Stimulated activated CD4-positive, alpha-beta T cell treated with anti-CD3 and anti-CD28 coated beads, Interleukin-2, amount 100 ng/mL, for 4 hours (primary cell): ENCODE measurements at places on chromosomes 3 and 15.

GRCh38 chr3:67384760-67385397, 269.5 kb downstream of the SUCLG2 start:
- peak; percentile 33 for DNase-seq

- DNase-seq = no peak
Observed at GRCh38 chr3:62873761-62874710, 1.2 kb downstream of the CADPS start.

- no peak for DNase-seq
Observed at GRCh38 chr3:42728668-42729364, 26.2 kb upstream of the HHATL start.

GRCh38 chr3:52023860-52024764, 28.4 kb upstream of the RPL29 start:
- no peak for DNase-seq

DNA sequence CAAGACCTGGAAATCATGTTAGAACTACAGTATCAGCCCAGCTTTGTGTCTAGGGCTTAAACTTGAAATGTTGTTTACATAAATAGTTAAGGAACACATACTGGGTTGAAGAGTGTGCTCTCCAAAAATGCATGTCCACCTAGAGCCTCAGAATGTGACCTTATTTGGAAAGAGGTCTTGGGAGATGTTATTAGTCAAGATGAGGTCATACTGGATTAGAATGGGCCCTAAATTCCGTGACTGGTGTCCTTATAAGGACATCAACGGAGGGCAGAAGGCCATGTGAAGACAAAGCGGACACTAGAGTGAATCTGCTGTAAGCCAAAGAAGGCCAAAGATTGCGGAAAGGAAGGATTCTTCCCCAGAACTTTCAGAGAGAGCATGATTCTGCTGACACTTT, 759.2 kb upstream of the CFAP20DC start:
- no peak for DNase-seq

GRCh38 chr3:17874636-17875035, 132.2 kb upstream of the TBC1D5 start:
- no peak for DNase-seq

GRCh38 chr3:118813472-118813871, 221.2 kb downstream of the IGSF11 start:
- no peak for DNase-seq

DNA sequence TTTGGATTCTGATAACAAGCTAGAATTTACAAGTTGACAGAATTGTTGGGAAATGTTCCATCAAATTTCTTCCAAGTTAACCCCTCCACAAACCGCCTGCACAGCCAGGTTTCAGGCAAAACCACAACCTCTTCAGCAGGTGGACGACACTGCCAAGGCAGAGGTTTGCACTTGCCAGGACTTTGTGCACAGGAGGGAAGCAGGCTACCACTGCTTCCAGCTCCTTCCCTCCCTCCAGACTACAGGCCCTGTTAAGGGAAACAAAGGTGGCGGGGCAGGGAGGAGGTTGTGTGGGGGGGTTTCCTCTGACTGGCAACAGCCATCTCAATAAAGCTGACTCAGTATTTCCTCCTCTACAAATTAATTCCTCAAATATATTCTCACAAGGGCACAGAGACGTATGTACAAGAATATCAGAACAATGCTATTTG, 42.2 kb downstream of the TBC1D2B start:
- DNase-seq = peak; percentile 49

DNA sequence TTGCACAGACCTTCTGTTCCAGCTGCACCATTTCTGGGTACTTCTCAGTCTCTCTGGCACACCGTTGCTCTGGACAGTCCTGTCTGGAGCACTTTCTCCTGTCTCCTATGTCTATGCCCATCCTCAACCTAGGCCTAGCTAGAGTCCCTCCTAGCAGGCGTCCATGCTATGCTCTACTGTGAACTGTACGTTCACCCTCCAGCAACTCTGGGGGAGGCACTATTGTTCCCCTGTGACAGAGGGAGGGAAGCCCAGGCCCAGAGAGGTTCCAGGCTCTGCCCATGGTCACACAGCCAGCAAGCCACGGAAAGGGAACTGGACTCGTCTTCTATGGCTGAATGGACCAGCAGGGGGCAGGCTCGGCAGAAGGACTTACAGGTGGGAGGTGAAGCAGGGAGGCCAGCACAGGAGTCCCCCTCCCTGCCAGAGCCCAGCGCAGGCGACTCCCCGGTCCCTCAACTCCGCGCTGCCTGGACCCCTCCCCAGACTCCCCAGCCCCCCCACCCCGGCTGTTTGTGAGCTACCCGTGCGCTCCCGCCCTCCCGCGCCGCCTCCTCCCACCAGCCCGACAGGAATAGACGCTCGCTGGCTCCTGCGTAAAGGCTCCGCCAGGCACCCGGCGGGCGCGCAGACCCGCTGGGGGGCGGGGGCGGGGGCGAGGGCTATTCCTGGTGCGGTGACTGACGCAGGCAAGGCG, 1.7 kb upstream of the LINGO1 start:
- peak; percentile 31 for DNase-seq
